ENCODE measurements at places on chromosomes 11 and 22.

GRCh38 chr11:41307296-41308080 is 152.0 kb downstream of the LRRC4C start:
- no peak for DNase-seq

- DNase-seq, result no peak
These were observed 159.4 kb downstream of the MPPED1 start for GRCh38 chr22:43571181-43571580.

- no peak for DNase-seq
These were observed 438.5 kb upstream of the B3GAT1 start for GRCh38 chr11:134850566-134850965.

GRCh38 chr11:4699697-4700435 is 2.2 kb upstream of the OR51E2 start:
- no peak for DNase-seq

- no peak for DNase-seq
These were observed 79.0 kb downstream of the TIMP3 start for GRCh38 chr22:32880505-32880892.

DNA sequence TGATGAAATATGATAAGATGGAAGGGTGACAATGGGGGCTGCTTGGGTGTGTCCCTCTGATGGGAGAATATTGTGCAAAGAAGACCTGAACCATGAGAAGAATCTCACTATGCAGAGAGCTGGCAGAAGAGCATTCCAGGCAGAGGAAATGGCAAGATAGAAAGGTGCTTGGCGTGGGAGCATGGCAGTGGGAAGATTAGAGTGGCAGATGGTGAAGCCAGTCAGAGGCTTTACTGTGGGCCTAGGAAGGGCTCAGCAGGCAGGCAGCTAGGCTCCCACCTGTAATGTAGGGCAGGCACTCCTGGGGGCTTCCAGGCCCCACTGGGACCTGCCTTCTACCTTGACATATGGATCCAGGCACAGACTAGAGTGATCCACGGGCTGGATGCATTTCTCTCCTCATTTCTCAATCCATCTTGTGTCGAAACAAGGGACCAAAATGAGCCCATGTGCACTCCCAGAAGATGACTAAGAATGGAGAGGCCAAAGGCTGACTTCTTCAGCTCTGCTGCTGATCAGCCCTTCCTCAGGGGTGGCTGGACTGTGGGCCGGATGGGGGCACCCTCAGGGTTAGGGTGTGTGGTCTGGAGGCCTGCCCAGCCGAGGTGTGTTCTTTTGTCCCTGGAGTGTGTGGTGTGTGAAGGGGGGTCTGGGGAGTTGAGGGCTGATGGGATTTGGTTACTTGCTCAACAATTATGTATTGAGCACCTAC is 88.3 kb downstream of the TSPAN18 start:
- peak; percentile 7 for DNase-seq

DNA sequence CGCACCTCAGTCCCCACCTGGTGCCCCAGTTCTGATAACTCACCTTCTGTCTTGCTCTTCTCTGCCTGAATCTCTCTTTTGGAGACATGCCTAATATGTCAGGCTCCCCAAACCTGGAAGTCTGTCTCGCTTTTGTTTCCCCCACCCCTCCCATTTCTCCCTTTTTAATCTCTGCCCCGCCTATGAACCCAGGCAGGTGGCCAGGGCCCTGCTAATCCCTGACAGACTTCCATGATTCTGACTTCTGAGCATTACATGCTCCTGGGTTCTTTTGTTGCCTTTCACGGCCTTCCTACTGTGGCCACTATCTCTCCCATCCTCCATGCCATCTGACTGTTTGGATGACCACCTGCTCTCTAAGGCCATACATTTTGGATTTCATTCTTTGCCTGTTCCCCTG is 1120.9 kb upstream of the CCDC90B start:
- no peak for DNase-seq

GRCh38 chr11:61534025-61534932 is 25.7 kb downstream of the LRRC10B start:
- no peak for DNase-seq

GRCh38 chr11:134939905-134940304 is 527.9 kb upstream of the B3GAT1 start:
- peak; percentile 5 for DNase-seq

DNA sequence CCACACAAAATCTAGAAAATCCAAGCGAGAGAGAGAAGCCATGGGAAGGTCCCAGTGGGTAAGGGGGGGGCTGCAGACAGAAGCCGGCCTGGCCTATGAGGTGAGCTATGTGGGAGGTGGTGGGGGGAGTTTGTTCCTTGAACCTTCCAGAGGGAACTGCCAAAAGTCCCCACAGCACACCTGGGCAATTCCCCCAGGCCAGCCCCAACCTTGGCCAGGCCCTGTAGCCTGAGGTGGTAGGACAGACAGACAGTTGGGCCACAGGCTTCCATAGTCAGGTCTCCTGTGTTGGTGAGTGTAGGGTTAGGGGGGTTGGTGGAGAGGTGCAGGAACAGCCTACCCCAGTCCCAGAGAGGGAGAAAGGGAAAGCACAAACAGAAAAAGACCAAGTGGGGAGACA is 39.0 kb downstream of the LMO1 start:
- DNase-seq, result no peak

DNA sequence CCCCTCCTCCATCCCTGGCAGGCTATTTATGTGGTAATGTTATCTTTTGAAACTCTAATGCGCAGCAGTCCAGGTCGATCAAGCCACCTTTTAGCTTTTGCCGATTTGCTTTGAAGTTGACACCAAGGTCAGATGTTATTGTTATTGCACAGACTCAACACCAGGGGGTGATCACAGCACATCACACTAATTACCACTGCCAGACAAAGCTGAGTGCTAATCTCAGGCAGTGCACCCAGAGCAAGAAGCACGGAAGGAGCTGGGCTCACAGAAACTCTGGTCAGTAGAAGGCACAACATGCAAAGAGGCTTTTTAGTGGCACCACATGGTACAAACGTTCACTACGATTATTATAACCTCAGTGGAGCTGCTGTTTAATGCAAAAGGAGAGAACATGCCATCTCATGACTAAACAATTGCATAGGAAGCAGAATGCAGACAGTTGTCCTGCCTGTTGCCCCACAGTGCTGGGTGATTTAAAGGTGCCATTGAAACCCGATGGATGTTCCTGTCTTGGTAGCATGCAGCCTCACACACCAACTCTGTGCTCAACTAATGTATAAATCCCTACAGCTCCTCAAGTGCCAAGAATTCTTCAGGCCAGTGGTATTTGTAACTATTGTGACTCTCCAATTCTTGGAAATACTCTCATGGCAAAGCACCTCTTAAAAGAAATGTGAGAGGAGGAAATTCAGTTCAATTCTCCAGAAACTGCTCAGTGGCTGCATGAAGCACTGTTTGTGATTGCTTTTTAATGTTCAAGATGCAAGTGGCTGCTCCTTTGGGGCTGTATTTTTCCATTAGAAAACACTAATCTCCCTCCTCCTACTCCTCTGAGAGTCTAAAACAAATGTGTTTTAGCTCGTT is 353.9 kb upstream of the DDI1 start:
- peak; percentile 76 for DNase-seq

DNA sequence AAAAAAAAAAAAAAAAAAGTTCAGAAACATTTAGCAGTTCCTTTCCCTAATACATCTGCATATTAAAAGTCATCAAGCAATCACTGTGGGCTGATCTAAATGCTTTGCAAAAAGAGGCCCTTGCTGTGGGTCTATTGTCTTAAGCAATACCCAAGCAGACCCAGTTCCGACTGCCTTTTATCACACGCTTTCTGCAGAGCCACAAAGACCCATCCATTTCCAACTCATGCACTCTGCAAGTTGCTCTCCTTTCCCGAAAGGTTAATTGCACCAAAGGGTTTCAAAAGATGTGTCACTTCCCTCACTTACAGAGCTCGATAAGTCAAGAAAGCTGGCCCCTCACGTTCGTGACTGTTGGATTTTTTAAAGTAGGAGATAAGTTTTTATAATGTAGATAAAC is 138.9 kb downstream of the MPPED1 start:
- no peak for DNase-seq

GRCh38 chr22:49420651-49421050 is 407.0 kb downstream of the BRD1 start:
- DNase-seq, result no peak

- peak; percentile 8 for DNase-seq
These were observed 22.4 kb downstream of the RTCB start for GRCh38 chr22:32389685-32390084.

GRCh38 chr22:19478901-19479354 is at the start of gene UFD1:
UFD1 (minus strand) TSS chr22:19479193; CDS start chr22:19479085, 108 bp downstream.
- peak; percentile 93 for DNase-seq

- peak; percentile 33 for DNase-seq
These were observed 98.0 kb upstream of the ASPHD2 start for GRCh38 chr22:26330971-26331625.

DNA sequence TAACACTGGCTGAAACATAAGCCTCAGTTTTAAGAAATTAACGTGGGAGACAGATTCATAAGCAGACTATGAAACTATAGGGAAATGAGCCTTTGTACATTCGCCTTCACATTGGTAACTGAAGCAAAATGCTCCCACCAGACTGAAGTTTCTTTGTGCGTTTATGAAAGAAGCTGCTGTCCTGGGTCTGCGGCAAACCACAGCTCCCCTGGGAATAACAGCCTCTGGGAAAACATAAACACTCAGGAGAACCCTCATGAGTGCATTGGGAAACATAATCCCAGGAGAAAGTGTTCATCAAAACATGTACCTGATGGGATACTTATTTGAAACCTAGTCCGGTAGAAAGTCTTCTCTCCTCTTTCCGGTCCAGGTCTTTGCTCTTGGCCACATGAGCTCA is 193.1 kb upstream of the LARGE1 start:
- DNase-seq, result no peak

- DNase-seq, result no peak
These were observed 331.1 kb upstream of the B3GAT1 start for GRCh38 chr11:134742956-134743819.

GRCh38 chr11:19241260-19242178 is 774 bp upstream of the E2F8 start:
- no peak for DNase-seq

DNA sequence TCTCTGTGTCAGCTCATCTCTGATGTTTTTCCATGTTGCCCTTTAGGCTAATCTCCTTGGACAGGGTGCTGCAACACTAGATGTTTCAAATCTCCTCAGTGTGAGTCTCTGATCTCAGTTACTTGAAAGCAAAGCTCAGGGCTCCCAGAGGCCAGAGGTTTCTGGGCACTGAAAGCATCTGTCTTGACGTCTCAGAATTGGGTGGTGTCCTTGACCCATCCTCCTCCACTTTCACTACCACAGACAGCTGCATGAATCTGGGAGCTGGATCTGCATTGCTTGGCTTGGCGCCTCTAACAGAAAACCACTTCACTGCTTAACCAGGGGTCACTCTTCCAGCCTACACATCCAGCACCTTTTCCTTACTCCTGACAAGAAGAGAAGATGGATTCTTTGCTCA is 399.4 kb downstream of the NXPE2 start:
- no peak for DNase-seq

DNA sequence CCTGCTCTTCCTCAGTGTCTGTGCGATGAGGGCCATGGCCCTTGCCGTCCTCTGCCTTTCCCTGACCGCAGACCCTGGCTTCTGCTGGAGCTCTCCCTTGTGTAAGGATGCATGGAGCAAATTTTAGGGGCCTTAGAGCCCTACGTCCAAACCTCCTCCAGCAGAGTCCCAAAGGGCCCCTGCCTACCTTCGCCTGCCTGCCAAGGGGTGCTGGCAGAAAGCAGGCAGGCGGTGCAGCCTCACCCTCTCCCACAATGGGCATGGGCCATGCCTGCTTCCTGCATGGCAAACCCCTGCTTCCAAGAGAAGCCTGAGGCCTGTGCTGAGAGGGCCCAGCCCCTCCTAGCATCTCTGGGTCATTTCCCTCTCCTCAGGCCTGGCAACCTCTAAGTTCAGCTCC is 71.3 kb upstream of the FGF3 start:
- DNase-seq, result no peak

DNA sequence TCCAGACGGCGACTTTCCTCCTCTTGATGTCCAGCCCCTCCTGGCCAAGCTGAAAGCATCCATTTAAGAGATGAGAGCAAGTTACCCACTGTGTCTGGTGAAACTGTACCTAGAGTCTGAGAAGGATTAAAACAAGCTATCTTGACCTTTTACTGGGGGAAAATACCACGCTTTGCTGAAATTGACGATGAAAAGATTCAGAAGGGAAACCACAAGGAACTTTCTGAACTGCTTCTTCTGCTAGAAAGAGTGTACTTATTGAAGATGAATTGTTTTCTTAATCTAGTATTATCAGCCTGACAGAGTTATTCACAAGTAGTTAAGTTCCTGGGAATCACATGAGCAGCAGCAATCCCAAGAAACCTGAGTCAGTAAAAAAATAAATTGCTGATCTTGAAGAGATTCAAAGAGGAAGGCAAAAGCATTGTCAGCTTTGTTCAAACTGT is 13.1 kb upstream of the MS4A6A start:
- DNase-seq, result no peak

DNA sequence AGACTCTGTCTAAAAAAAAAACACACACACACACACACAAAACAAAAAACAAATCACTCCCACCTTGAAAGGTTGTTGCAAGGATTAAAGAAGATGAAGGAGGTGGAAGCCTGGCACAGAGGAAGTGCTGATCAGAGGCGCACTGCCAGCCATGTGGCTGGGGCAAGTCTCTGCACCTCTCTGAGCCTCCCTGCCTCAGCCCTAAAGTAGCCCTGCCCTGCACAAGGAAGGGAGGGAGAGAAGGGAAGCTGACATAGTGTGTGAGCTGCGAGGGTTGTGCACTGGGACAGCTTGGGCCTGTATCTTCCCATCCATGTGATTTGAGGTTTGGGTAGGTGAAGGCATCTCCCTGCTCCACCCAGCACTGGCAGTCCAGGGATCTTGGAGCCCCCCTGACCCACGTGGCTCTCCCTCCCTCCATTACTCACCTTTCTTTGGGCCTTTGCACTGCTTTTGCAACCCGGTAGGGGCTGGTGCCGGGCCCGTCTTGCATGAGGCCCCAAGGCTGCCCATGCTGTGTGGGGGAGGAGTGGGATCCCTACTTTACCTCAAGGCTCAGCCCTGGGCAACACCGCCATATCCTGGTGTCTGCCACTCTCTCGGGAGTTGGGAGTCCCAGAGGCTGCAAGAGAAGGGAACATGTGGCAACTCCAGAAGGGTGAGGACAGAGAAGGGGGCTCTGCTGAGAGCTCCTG is 30.5 kb downstream of the IFT27 start:
- DNase-seq, result no peak
